ENCODE measurements at places on chromosomes 11 and 22.

GRCh38 chr11:56932572-56933220 lies 56.0 kb upstream of the OR5AK2 start:
- DNase-seq: no peak

DNA sequence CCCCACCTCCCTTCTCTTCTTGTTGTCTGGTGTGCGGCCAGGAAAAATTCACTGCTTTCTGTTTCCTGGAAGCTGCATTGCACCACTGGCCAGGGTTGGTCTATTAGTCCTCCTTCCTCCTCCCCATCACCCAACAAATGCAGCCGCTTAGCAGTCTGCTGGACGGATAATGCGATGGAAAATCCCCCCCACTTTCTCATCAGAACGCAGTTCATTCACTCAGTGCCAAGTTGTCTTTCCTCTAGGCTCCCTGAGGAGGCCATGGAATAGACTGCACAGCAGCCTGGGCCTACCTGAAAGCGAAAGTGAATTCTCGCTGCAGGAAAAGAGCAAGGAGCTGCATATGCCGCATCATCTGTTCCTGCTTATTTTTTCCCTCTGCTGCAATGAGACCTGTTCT lies 513.6 kb downstream of the METTL15 start:
- DNase-seq: no peak

GRCh38 chr11:124863137-124863825 lies 2.0 kb upstream of the ROBO3 start:
- no peak for DNase-seq

DNA sequence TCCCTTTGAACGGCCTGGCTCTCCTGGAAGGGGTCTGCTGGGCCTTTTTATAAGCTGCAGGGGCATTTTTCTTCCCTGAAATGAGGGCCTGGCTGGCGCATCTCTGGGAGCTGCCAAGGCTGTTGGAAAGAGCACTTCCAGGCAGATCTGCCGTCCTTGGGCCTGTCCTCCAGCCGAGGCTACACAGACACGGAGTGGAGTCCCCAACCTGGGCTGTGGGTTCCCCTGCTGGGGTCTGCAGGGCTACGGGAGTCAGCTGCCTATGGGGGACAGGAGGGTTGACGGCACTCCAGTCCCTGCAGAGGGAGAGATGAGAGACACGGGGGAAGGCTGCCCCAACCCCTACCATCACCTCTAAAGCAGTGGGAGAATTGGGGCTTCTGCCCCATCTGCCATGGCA lies 606.6 kb downstream of the TBC1D22A start:
- DNase-seq: no peak

- no peak for DNase-seq
These were observed 40.4 kb downstream of the BCR start for GRCh38 chr22:23220485-23221350.

DNA sequence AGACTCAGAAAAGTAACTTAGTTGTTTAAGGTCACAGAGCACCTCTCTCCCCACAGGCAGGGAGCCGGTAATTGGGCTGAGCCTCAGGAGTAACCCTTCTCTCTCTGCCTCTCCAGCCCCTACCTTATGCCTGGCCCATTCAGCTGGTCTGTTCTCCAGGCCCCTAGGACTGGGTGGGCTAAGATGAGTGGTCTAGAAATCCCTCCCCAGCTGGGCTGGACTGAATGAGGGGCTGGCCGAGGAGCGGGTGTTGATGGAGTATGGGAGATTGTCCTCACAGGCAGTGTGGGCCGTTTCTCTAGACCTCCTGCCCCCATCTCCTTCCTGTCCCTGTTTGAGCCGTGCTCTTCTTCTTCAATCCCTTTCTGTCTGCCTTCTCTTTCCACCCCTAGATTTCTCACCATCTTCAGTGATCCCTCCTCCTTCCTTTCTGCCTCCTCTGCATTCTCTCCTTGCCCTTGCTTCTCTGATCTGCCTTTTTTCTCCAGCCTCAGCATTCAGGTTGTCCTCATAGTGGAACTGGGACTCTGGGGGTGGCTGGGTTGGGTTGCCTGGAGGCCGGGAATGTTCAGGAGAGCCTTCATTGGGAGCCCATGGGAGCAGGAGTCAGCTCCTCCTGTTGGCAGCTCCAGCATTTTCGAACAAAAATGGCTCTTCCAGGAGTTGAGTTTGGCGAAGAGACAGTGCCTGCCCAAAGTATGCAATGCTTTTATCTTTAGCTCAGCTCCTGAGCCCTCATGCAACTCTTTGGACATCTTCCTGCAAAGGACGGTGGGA lies 7.6 kb downstream of the ST3GAL4 start:
- no peak for DNase-seq

DNA sequence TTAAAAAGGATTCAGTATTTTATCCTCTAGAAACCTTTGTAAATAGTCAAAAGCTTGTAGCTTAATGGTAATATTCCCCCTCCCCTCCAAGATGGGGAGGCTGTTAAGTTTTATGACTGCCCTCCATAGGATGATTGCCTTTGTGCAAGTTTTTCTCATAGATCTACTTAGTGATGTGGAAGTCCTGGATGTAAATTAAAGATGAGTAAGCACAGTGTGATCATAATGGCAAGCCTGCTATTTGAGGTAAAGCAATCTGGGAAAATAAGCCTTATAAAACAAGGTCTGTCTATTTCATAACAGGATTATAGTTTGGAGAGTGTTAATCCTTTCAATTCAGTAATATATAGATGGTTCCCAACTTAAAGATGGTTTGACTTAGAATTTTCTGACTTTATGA lies 216.3 kb downstream of the DDX10 start:
- DNase-seq: no peak

DNA sequence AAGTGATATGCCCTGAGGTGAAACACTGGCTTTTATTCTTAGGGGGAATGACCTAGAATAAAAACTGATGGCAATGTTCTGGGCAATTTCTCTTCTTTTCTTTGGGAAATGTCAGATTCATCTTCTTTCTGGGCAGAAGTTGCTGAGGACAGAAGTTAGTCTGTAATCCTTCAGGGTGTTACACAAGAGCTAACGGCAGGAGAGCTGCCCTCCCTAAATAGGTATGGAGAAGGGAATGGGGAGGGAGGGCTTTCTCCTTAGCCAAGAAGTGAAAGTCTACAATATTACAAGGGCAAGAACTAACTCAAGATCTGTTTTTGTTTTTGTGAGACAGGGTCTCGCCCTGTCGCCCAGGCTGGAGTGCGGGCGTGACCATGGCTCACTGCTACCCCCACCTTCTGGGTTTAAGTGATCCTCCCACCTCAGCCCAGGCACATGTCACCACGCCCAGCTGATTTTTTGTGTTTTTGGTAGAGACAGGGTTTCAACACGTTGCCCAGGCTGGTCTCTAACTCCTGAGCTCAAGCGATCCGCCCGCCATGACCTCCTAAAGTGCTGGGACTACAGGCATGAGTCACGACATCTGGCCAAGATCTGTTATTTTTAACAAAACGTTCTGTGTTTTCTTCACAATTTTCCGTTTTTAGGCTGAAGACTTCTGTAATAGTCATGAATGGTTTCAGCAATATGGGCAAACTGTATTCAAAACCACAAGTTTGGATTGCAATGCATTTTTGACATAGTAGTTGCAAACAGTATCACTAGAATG lies 7.2 kb downstream of the PIWIL4 start:
- no peak for DNase-seq

DNA sequence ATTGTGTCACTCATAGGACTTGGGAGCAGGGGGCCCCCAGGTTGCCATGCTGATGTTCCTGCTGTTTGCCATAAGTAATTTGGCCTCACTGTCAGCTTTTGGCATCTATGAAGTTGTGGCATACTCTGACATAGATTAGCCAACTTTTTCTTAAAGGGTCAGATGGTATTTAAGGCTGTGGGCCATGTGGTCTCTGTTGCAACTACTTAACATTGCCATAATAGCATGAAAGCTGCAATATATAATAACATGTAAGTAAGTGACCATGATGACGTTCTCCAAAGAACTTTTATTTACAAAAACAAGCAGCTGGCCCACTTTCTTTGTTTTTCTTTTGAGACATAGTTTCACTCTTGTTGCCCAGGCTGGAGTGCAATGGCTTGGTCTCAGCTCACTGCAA lies 2.2 kb upstream of the TMEM216 start:
- no peak for DNase-seq

GRCh38 chr22:19321757-19322156 lies 30.2 kb upstream of the CLTCL1 start:
- DNase-seq: no peak

DNA sequence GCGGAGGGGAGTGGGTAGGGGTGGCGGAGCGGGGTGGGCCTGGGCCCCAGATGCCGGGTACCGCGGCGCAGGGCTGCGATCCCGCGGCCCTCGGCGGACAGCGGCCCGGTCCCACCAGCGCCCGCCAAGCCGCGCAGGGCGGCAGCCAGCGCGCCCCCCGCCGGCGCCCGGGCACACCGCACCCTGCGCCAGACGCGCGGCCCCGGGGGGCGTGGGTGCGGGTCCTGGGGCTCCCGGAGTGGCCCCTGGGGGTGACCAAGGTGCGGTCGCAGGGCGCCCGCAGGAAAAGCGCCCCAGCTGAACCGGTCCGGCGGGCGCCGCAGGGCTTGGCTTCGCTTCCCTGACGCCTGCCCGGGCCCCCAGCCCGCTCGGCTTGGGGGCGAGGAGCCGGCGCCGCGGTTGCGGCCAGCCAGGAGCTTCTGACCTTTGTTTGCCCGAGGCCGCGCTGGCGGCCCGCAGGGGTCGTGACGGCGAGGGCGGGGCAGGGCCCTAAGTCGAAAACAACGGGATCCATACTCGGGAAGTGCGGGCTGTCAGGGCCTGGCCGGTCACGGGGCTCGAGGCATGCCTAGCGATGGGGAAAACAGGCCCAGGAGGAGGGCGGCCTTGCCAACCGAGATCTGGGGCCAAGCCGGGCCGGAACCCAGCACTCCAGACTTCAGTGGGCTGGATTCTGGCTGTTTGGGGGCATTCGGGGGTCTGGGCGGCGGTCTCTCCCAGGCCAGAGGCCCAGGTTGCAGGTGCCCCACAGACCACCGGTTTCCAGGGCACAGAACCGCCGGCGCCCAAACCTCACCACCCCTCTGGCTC lies 581 bp upstream of the AP5B1 start:
- DNase-seq: no peak

GRCh38 chr11:26283852-26284408 lies 48.0 kb upstream of the ANO3 start:
- peak; percentile 25 for DNase-seq

DNA sequence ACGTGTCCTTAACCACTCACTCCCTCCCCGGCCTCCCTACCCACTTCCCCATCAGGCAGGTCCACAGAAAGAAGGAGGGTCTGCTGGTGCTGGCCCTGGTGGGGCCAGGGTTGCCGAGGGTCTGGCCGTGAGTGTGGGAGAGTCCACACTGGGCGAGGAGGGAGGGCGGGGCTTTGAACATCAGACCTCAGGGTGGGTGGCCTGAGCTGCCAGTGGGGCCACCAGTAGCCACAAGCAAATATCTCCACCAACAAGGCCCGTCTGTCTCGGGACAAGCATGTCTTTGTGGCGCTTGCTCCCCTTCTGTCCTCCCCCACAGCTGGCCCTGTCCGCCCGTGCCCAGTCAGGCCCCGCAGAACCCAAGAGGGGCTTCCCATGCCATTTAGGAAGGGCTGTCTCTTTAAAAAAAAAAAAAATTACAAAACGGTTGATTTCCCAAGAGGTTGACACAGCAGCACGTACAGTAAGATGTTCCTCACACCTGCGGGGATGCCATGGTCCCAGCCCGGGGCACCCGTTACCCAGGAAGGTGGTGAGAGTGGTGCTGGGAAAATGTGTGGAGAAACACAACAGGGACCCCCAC lies 17.7 kb upstream of the TALDO1 start:
- DNase-seq: no peak

DNA sequence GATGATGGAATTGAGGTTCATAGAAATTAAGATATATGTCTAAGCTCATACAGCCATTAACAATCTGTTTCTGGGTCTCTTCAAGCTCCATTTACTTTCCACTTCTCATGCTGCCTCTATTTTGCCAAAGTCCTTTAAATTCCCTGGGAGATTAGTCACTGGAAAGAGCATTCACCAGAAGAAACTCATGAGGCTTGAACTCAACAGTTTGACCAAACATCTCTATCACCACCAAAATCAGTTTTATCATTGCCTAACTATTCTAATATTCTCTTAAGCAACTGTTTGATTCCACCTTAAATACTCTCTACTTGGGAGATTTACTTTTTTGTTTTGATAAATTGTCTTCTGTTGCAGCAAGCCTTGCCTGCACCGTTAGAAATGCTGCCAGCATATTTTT lies 881.3 kb downstream of the KCNA4 start:
- no peak for DNase-seq

DNA sequence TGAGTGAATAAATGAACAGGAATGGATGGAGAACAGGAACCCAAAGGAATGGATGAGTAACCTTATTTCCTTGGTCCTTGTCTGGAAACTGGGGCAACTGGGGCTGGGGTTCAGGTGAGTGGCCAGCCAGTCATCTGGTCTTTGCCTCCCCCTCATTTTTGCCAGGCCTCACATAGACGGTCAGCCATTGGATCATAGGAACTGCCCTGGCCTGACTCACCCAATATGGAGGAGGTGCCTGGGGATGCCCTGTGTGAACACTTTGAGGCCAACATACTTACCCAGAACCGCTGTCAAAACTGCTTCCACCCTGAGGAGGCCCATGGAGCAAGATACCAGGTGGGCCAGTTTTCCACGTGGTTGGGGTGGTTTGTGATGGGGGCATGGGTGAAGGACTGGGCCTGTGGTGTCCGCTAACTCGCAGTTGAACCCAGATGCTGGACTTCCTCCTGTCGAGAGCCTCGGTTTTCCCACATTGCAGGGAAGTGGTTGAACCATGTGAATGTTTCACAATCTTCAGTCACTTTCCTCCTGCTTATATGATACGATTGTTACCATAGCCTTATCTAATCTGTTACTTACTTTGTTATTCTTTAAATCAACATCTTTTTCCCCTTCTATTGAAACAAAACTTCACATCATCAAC lies 4.4 kb downstream of the TRIOBP start:
- no peak for DNase-seq

DNA sequence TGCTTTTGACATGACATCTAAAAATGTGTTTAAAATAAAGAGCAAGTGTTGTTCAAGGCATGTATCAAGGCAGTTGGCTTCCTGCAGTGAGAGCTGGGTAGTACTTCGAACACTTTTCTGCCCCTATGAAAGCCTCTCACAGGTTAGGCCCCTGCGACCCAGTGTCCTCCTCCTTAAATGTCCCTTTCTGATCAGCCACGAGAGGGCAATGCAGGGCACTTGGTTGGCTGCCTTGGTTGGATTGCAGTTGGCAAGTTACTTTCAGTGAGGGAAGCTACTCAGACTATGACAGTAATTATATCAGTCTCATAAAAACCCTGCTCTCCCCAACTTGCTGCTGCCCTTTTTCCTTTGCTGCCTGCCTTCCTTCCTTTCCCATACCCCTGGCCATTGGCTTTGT lies 743.8 kb downstream of the NTM start:
- DNase-seq: no peak

DNA sequence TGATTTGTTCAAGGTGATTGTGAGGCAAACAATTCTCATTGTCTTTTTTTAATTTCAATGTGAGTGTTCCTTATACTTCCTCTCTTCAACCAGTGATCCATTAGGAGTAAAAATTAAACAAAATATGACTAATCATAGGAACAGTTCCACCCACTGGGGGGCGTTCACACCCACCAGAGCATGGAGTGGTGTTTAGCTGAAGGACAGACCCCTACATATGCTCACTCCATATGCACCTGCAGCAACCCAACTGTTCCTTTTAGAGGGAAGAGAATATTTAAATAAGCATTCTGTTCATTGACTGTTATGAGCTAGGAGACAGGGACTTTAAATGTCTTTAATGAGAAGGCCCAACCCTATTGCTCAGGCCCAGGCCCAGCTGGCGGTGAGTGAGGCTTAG lies 78.7 kb upstream of the DRD2 start:
- DNase-seq: no peak

GRCh38 chr11:20671856-20672546 lies 2.6 kb downstream of the NELL1 start:
- no peak for DNase-seq
